ENCODE measurements at places on chromosomes 5 and 9.

DNA sequence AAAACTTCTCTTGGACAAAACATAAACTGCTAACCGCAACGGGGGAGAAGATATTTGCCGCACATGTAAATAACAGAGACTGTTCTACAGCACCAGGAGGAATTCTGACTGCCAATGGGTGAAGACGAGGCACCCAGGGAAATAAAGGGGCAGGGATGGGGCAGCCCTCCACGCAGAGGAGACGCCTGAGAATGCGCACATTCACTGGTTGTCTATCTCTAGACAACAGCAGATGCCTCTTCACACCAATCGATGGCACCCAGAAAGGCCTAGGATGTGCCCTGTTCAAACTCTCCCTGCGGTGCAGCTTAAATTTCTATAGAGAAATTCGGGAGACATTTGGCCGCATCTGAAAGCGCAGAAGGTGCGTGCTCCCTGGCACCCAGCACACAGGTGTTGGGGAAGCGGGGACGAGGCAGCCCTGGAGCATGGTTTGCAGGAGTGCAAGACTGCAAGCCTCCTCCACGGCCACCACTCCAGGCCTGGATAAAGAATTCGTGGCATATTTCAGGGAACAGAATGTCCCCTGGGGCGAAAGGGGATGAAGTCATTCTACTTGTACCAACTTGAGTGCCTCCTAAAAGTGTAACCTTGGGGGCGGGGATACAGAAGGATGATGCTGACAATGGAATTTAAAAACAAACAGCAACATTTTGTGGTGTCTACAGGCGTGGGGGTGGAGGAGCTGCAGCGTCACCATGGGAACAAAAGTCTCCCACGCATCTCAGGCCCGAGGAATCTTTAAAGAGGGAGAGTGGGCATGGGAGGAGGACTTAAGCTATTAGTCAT, 6.3 kb upstream of the IRX2 start:
- no peak for DNase-seq

- no peak for DNase-seq
Measured at GRCh38 chr5:17305964-17306725, 88.7 kb downstream of the BASP1 start.

DNA sequence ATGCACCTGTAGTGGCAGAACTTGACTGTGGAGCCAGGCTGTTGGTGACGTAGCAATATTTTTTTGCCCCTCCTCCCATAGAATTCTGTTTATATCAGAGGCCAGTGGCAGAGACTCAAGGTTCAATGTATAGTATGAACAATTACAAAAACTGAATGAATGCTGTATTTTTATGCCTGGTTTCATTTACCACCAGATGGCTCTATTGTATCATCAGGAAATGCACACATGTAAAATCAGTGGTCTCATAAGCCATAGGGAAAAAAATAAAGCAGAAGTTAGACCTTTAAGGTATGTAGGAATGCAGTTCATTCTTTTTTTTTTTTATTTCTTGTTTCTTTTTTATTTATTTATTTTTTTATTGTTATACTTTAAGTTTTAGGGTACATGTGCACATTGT, 43.6 kb downstream of the CCDC192 start:
- no peak for DNase-seq

DNA sequence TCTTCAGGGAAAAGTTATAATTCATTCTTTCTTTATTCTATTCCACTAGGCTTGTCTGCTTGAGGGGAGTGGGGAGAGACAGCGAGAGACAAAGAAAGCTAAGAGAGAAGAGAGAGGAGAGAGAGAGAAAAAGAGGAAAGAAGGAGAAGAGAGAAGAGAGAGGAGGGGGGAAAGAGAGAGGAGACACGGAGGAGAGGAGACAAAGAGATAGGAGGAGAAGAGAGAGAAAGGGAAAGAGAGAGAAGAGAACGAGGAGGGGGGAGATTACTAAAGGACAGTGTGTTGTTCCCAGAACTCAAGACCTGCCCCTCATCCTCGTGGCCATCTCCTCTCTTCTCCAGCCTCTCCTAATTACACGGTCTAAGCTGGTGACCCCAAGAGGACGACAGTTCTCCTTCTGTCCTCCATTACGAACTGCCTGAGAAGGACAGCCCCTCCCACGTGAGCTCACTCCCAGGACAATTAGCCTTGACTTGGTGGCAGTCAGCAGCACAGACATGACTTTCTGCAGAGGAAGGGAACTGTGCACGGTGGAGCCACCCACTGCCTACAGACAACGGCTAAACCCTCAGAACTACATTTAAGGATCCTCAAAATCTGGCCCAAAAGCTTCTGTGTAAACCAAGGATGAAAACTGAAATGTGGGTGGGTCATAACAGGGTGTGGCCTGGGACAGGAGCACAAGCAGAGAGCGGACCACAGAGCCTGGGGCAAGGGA, 99.1 kb downstream of the COL23A1 start:
- peak; percentile 32 for DNase-seq

GRCh38 chr5:76943006-76943405, 9.8 kb upstream of the CRHBP start:
- DNase-seq, result no peak

DNA sequence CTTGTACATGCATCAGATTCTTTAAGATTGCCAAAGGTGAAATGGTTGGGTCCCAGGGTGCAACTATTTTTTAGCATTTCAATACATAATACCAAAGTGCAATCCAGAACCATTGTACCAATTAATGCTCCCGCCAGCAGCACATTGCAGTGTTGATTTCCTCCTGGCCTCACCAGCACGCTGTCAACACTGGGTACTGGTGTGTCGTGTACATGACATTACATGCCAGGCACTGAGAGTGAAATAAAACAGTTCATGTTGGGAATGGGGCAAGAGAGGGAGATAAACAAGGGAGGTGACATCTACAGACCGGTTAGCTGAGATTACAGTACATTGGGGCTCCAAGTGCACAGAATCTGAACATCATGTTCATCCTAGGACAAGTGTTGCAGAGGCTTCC, 37.8 kb downstream of the HMGCS1 start:
- DNase-seq, result no peak

DNA sequence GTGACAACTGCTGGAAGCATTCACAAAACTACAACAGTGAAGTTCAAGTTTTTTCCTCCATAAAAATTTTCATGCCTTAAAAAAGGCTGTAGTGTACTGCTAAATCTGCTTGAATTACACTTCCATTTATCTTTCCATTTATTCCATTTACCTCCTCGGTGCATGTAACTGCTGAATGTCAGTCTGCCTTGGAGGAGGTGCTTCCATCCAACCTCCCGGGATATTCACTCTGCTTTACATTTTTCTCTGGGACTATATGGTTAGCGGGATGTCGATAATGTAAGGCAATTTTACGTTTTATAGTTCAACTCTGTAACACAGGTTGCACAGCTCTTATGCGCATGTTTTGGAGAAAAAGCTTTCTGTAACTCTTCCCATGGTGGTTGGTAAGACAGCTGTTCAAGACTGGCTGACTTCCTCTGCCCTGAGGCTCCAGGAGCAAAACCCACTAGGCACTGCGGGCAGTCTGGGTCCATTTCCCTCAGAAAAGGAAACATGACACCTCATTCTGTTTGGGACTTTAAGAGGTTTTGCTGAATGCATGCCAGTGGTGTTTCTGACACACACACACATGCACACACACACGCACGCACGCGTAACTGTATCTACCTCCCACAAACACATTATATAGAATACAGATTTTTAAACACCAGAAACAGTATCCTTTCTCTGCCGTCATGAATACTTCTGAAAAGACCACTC, 66.1 kb downstream of the SPTLC1 start:
- no peak for DNase-seq

GRCh38 chr9:92483627-92484545, 1.6 kb upstream of the ASPN start:
- DNase-seq, result no peak

DNA sequence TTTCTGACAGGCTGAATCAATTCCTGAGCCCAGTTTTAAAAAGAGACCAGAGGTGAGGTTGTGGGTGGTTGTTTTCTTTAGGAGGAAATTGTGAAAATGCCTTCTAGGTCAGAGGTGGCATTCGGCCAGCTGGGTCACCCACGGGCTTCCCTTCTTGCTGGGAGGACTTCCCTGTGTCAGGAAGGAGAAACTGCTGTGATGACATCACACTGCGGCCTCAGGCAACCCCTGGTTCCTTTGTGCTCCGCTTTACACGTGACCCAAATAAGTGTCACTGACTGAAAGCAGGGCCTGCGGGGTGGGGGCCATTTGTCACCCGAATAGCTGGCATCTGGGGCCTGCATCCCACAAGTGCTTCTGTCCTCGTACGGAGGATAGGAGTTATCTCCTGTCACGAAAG, 39.7 kb downstream of the FABP6 start:
- DNase-seq, result peak; percentile 77

GRCh38 chr9:133862585-133863256, 124.6 kb upstream of the SARDH start:
- no peak for DNase-seq

DNA sequence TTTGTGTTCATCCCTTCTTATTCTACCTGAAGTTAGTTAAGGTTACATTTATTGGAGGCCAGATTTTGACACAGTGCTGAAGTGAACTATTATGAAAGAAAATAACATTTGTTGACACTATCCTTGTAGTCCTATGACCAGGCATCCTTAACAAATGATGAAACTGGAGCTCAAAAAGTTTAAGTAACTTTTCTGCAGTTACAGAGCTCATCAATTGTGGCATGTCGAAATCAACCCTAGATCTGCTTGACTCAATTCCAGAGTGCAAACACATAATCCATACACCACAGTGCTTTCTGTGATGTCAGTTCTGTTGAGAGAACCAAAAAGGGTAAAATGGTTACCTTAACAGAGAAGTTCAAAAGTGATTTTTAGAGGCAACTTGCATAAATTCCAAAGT, 28.6 kb downstream of the KCNN2 start:
- DNase-seq, result peak; percentile 48

- DNase-seq, result no peak
Measured at GRCh38 chr5:10625700-10626472, 62.0 kb downstream of the ANKRD33B start.

GRCh38 chr5:321230-321725, at the start of gene AHRR:
Gene AHRR, plus strand, starts transcription at chr5:321714. Its CDS starts 22,189 bp downstream, at chr5:343903.
- DNase-seq, result no peak

GRCh38 chr9:33480106-33480505, 6.4 kb upstream of the NOL6 start:
- DNase-seq, result no peak

DNA sequence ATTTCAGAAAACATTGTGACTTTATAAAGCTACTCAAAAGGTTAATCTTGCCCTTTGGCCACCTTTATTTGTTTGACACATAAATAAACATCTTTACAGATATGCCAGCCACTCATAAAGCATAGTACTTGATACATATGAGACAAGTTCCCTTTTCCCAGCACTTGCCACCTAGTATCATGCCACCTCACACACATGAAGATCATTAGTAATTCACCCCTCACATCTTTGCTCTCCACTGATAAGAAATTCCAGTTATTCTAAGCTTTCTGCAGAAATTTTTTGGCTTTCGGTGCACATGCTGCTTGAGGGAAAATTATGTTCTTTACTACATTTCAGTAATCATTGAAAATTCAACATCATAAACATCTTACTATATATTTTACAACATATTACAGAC, 59.1 kb downstream of the DEPDC1B start:
- DNase-seq, result no peak

DNA sequence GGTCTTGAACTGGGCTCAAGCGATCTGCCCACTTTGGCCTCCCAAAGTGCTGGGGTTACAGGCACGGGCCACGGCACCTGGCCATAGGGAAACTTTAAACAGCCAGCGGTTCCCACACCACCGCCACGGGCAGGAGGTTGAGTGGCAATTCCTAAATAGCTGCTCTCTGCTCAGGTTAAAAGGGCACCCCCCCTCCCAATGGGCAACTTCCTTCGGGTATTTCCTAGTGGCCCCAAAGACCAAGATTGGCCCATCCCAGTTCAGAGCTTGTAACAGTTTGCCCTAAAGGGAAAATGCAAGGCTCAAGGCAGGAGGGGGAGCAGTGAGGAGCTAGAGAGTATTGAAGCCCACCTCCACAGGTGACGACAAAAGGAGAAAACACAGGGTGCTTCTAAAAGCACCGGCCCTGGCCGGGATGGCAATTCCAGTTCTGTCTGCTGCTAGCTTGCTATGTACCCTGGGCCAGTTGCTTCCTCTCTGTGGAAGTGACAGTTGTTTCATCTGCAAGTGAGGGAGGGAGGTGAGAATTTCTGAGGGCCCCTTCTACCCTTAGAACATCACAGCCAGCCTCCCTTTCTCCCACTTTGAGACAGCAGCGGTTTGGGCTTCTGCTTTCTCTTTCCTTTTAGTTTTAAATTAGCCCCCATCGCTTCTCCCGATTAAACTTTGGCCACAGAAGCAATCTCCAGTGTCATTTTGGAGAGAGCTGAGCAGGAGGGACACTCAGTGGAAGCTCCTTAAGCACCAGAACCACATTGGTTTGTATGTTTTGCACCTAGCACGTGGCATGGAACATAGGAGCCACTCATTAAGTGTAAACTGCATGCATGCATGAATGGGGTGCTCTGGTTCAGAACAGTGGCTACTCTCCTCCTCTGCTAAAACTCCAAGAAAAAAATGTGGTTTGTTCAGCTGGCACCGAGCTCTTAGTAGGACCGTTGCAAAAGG, 17.3 kb upstream of the TNIP1 start:
- DNase-seq, result no peak

- no peak for DNase-seq
Measured at GRCh38 chr5:79564798-79565279, 47.4 kb upstream of the TENT2 start.

GRCh38 chr5:154840435-154841272, 9.7 kb downstream of the FAXDC2 start:
- no peak for DNase-seq

DNA sequence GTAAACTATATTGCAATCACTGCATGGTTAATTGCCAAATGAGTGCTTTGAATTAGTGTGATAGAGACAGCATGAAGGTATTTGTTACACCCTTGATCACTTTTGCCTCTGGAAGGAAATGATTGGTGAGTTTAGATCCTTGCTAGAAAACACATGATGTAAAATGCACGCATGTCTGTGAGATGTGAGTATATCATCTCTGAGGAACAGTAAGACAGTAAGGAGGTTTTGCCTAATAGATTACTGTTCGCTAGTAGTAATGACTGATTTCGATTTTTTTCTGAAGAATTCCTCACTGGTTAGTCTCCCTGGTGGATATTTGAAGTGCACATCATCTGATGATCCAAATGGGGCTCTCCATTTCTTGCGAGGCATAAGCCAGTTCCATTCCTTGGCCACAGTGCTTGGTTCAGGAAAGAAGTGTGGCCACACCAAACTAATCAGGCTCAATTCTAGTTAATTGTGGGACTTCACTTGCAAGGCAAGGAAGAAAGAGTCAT, 156.4 kb upstream of the ADRA1B start:
- no peak for DNase-seq

DNA sequence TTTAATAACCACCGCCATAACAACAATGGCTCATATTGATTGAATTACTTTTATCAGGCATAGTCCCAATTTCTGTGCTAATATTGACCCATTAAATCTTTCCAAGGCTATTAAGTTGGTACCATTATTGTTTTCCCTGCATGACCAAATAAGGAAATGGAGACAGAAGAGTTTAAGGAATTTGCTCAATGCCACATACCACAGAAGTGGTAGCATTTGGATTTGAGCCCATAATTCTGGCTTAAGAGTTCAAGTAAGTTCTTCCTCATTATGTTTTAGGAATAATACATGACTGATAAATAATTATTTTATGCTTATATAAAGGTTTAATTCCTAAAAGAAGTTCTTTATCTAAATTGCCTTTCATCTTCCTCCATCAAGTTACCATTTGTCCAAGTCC, 43.4 kb upstream of the HAPLN1 start:
- no peak for DNase-seq
